Frontal cortex (tissue), 4 donors: ENCODE measurements at places on chromosomes 1 and 21. TPM values are rescaled to one million over a fixed set of nuclear protein-coding genes. Genes with fewer than 3 reads are reported as not detected.

GRCh38 chr1:181397845-181398244, 85.5 kb upstream of the CACNA1E start:
- no peak for DNase-seq

DNA sequence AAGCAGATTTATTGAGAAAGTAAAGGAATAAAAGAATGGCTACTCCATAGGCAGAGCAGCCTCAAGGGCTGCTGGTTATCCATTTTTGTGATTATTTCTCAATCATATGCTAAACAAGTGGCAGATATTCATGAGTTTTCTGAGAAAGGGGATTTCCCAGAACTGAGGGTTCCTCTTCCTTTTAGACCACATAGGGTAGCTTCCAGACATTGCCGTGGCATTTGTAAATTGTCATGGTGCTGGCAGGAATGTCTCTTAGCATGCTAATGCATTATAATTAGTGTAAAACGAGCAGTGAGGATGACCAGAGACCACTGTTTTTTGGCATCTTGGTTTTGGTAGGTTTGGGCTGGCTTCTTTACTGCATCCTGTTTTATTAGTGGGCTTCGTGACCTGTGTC, 16.8 kb upstream of the FMN2 start:
- DNase-seq, result no peak

DNA sequence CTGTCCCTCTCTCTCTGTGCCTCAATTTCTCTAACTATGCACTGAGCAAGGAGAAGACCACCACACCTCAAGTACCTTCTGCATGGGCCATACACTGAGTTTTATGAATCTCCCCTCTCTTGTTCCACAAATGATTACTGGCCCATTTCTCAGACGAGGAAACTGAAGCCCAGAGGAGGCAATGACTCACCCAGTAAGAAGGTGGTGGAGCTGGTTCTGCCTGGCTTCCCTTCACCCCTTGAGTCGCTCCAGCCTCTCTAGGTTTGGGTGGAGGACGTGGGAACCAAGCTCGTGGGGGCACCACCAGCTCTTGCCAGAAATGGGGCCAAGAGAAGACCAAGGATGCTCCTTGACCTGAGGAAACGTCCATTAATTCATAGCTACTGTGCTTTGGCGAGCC, 21.3 kb upstream of the RUNX3 start:
- DNase-seq, result no peak

DNA sequence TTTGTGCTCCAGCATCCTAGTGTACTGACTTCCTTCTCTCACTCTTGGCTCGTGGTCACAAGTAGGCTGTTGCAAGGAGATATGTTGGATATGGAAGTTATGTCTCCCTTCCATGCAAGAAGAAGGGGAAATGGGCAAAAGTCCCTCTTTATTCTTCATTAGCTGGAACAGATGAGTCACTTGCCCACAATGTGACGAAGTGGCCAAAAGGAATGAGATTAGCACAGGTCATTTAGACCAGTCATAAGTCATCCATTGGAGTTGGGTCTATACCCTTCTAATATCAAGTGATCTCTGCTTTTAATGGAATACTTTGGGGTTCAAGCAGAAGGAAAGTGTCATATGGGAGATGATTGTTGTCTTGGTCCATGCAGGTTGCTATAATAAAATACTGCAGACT, 91.2 kb upstream of the NGF start:
- no peak for DNase-seq

GRCh38 chr1:14598498-14599182, at the start of gene KAZN:
Gene KAZN (plus strand): TSS chr1:14598685.
- DNase-seq, result peak; percentile 40

GRCh38 chr1:45979074-45979777, 153.2 kb downstream of the PIK3R3 start:
- DNase-seq, result no peak

DNA sequence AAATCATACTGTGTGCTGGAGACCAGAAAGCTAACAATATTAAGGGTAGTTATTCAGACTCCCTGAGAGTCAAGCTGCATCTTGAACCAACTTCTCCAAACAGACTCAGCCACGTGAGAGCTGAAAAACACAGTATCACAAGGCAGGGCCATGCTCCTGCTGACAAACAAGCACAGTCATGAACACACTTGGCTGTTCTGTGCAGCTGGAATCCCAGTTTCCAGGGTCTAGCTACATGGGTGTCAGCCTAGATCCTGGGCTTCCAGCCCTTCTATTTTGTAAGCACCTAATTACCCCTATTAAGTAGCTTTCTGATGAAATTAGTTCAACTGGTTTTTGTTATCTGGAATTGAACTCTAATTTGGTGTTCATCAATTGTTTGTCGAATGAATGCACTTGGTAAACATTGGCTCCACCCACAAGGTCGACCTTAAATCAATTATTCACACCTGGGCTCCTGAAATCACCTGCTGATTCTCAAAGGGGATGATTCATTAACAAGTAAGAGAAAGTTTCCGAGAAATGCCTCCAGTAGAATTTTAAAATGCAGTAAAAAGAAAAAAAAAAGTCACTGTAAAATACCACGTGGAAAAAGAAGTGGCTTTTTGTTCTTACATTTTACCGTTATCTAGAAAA, 179.3 kb downstream of the ZC3H11B start:
- DNase-seq, result no peak

DNA sequence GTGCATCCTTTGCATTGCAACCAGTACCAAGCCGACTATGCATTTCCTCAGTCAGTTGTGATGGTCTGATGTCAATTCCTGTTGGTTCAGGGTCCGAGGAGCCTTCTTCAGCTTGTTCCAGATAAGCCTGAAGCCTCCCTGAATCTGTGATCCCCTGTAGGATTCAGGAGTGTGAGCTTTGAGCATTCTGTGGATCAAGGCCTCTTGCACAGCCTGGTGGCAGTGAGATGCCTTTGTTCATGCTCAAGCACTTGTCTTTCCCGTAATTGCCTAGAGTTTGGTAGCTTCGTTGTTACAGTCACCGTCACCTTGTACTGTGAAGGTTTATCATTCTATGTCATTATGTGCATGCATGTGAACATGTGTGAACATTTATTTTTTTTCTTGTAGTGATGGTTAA, 103.5 kb downstream of the PBX1 start:
- no peak for DNase-seq

- DNase-seq, result no peak
Measured at GRCh38 chr1:181784039-181784683, 277.4 kb downstream of the ZNF648 start.

- no peak for DNase-seq
Measured at GRCh38 chr1:46342677-46343350, 2.2 kb downstream of the NSUN4 start.

GRCh38 chr1:212440419-212440818, 7.7 kb downstream of the NENF start:
- no peak for DNase-seq

DNA sequence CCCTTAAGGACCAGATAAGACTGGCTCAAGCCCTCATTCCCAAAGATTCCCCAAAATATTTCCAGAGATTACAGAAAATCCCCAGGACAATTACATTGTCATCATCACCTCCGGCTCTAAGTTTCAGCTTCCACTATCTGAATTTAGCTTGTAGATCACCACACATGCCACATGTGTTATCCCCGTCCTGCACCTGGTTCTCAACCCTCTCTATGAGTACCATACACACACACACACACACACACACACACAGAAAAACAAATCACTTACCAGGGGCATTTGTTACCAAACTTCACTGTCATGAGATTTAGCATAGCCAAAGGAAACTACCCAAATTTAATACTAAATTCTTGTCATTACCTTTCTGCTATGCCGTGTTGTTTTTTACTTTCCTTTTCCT, 15.4 kb upstream of the TSPAN1 start:
- DNase-seq, result no peak

DNA sequence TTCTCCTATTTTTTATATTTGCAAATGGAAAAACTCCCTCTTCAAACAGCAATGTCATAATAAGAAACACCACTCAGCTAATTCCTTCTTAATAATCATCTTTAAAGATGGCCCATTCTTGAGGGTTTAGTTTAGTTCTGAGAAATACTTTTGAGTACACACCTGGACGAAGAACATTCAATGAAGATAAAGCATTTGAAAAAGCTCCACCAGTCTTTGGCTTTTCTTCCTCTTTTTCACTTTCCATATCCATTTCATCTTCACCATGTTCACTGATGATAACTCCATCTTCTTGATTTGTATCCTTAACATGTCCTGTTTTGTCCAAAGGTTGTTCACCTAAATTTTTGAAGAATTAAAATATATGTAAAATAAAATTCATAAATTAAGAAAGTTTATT, 7.4 kb downstream of the PAXBP1 start:
- DNase-seq, result no peak

Gene EDN2
- total RNA-seq, result not detected

Gene DNM3
- total RNA-seq, result 76.2 TPM

Gene S100A2
- total RNA-seq, result not detected

Gene C8A
- not detected for total RNA-seq

Gene CELA2B
- total RNA-seq, result not detected

Gene MMP23B
- total RNA-seq, result 0.82 TPM
